Stimulated activated CD4-positive, alpha-beta T cell treated with anti-CD3 and anti-CD28 coated beads, Interleukin-1b, Interleukin-23, amount 100 ng/mL, for 1 hour (primary cell): ENCODE measurements at places on chromosomes 7 and 10.

- DNase-seq, result no peak
These were observed 184.2 kb downstream of the STK31 start for GRCh38 chr7:23893942-23894891.

- no peak for DNase-seq
These were observed 67.9 kb upstream of the AFAP1L2 start for GRCh38 chr10:114471906-114472876.

DNA sequence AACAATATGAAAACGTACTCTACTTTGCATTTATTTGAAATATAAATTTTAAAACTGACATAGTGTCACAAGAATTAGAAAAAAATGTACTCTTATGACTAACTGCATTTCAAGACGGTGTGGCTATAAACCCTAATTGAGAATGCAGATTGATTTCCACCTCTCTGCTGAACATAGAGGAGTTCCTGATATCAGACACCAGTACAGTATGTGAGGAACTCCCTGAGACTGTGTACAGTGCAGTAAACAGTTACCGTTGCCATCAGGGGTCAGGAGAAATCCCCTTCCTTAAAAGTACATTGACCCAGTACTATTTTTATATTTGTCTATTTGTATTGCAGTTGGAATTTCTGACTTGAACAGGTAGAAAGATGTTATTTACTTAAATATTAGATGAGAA, 61.8 kb upstream of the DKK1 start:
- DNase-seq, result no peak

DNA sequence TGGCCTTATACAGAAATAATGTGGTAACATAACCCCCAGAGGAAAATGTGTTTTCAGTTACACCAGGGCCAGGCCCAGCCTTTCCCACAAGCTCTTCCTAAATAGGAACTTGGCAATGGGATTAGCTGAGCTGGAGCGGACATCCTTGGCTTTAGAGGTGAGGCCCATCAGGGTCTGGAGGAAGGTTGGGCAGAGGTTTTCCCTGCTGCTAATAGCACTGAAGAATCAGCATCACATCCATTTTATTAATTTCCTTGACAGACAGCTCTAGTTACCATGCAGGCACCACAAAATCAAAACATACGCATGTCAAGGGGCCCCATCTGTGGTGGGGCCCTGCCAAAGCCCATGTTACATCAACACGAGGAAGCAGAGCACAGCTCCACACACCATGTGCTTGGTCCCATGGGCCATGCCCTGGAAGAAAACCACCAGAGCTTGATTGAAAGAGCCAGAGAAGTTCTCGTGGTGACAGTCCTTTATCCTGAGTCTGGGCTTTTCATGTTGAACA, 566.6 kb downstream of the KCNMA1 start:
- no peak for DNase-seq
